Activated CD4-positive, alpha-beta T cell treated with anti-CD3 and anti-CD28 coated beads, Interleukin-2, amount 10 ng/mL, durations not matched to agents 7 days and 5 days (primary cell): ENCODE measurements at places on chromosomes 4 and X.

- DNase-seq: no peak
Observed at GRCh38 chr4:160180211-160180610, 1077.3 kb downstream of the RAPGEF2 start.

- DNase-seq: no peak
Observed at GRCh38 chrX:73830489-73831414, 267.8 kb downstream of the CHIC1 start.

- DNase-seq: no peak
Observed at GRCh38 chr4:98406819-98407218, 145.6 kb downstream of the RAP1GDS1 start.

GRCh38 chrX:49137492-49137891 lies 14.0 kb upstream of the GPKOW start:
- DNase-seq: no peak

DNA sequence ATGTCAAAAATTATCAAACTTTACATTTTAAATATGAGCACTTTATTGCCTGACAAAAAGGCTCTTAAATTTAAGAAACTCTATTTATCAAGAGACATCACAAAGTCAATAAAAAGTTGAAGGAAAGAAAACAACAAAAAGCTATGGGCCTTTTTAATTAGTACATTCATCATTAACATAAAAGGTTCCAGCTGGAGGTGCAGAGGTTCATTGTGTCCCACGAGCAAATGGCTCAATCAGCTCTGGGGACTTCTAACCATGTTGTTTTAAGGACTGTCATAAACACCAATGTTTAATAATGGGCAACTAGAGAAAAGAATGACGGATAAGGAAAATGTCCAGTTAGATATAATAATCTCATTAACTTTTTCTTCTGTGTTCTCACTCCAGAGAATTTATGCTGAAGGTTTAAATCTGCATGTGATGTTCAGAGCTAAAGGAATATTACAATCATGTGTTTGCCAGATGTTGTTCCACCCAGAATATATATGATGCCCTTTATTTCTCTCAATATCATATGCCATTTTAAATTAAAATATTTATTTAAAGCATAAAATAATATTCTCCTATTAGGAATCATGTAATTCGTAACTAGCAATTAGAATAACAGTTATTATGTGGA lies 840.3 kb upstream of the ADGRL3 start:
- no peak for DNase-seq

- DNase-seq: no peak
Observed at GRCh38 chrX:133786382-133786781, 199.0 kb downstream of the GPC3 start.

DNA sequence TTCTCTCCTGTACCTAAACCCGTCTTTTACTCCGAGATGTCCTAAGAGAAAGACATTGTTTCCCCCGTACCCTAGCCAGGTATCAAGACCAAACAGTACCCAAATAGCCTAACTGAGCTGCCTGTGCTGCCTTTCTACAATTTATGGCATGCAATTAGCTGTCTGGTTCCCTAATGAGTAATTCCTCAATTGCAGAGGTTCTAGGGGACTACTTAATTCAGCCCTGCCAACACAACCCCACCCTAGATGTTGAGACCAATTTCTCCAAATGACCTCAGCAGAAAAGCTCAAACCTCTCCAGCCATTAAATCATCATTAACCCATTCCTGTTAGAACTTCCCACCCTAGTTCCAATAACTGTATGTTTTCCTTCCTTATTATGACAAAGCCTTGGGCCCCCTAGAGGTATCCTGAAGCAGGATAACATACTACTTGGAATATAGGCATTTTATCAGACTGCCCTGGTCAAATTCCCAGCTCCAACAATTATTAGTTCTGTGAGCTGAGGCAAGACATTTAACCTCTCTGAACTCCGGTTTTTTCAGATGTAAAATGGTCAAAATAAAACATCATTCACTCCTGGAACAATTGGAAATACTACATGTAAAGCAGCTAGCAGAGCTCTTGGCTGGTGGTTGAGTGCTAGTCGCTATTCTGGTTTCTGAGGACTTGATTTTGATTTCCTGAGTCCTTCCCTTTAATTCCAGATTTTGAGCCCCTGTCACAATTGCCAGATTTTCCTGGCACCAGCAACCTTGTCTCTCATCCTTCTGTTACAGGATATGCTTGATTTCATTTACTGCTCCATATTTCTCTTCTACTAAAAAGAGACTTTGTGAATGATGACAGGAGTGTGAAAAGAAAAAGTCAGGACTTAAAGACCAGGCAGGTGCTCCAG lies 244.6 kb upstream of the TENM3 start:
- no peak for DNase-seq

GRCh38 chr4:10715135-10715534 lies 30.6 kb upstream of the CLNK start:
- DNase-seq: no peak

DNA sequence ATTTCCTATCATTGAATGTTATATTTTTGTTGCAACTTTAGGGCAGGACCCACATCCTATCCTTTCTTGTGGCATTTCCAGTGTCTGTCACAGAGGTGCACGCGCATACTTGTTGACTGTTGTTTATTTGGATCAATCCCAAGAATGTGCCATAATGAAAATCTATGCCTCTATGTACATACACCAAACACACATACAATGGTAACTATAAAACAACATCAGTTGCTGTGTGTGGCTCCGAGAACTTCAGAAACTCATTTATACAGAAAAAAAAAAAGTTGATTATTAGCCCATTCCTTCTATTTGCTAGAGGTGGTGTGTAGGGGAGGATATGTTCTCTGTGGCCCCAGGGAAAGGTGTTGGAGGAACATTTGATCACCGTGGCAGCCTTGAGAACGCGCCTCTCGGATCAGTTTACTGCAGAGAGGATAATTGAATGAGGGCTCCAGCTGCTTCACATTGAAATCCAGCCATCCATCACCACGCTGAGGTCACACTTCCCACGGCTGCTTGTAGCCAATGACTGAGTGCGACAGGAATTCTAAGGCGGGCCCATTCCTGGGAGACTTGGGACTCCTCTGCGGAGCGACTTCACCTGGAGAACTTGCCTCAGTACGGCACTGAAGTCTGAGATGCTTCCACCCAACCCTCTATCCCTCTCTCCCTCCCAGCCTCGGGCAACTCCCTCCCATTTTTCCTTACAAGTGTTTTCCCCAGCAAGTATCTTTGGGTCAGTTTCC lies 19.5 kb downstream of the SMPX start:
- DNase-seq: no peak

- DNase-seq: no peak
Observed at GRCh38 chr4:97500423-97500822, 642.9 kb downstream of the STPG2 start.

GRCh38 chr4:167787231-167787630 lies 305.1 kb upstream of the ANXA10 start:
- DNase-seq: no peak

- no peak for DNase-seq
Observed at GRCh38 chr4:11230866-11231265, 197.8 kb downstream of the HS3ST1 start.

DNA sequence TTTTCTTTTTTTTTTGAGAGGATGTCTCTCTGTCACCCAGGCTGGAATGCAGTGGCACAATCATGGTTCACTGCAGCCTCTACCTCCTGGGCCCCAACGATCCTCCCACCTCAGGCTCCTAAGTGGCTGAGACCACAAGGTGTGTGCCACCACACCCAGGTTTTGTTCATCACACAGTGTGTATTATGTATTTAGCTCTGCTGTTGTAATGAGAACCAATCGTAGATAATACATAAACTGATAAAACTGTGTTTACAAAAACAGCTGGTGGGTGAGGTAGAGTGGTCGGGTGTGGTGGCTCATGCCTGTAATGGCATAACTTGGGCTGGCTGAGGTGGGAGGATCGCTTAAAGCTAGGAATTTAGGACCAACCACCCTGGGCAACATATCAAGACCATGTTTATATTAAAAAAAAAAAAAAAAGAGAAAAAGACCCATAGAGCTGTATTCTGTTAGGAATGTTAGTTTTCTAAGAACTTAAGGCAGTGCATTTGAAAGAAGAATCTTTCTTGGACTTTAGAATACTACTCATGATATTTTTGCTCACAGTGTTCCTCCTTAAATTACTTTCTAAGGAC lies 34.9 kb downstream of the POLR2B start:
- DNase-seq: no peak

GRCh38 chr4:78654807-78655206 lies 103.2 kb downstream of the ANXA3 start:
- DNase-seq: no peak

DNA sequence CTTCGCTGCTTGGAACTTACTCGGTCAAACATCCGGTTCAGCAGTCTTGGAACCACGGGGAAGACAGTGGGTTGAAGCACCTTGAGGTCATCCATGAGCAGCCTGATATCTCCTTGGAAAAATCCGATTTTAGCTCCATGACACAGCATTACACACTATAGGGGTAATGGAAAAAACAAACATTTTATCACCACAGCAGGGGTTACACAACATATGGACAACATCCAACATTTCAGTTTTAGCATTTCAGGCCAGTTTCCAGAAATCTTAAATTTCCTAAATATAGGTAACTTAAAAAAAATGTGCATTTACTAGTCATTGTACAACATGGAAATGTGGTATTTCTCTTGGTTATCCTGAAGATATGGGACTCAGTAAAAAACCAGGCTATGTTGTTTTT lies 34.4 kb upstream of the CENPU start:
- no peak for DNase-seq

DNA sequence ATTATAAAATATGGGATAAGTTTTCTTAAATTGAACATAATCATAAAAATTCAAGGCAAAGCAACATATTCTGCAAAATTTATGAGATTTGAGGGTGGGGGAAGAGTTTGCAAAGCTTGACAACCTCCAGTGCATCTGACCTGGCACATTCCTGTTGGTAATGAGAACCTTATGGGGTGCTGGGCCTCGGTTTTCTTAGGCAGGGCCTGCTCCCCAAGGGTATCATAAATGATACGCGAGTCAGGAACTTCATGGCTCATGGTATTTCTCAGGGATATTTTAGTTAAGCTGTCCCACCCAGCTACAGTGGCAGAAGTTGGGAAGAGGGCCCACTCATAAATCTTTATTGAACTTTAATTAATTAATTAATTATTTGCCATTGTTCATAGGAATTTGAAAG lies 13.2 kb downstream of the AFF2 start:
- no peak for DNase-seq

GRCh38 chrX:13357925-13358324 lies 38.1 kb upstream of the ATXN3L start:
- no peak for DNase-seq

GRCh38 chr4:61575796-61576195 lies 375.7 kb downstream of the ADGRL3 start:
- DNase-seq: no peak

DNA sequence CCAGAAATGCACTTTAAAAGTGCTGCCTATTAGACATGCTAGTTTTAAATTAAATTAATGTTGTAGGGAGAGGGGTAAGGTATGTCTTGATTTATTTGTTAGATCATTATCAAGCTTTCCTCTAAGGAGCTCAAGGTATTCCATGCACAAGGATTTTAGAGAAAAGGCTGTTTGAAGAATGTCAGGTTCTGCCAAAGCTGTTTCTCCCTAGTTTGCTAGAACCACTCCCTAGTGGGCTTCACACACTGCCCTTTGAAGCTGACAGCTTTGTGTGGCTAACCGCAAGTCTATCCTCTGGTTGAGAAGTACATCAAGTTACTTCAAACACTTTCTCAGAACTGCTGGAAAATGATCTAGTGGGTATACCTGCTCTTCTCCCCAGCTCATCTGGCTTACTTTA lies 32.3 kb downstream of the RASL11B start:
- DNase-seq: peak; percentile 34

- no peak for DNase-seq
Observed at GRCh38 chrX:137600769-137601168, 34.8 kb downstream of the ZIC3 start.

DNA sequence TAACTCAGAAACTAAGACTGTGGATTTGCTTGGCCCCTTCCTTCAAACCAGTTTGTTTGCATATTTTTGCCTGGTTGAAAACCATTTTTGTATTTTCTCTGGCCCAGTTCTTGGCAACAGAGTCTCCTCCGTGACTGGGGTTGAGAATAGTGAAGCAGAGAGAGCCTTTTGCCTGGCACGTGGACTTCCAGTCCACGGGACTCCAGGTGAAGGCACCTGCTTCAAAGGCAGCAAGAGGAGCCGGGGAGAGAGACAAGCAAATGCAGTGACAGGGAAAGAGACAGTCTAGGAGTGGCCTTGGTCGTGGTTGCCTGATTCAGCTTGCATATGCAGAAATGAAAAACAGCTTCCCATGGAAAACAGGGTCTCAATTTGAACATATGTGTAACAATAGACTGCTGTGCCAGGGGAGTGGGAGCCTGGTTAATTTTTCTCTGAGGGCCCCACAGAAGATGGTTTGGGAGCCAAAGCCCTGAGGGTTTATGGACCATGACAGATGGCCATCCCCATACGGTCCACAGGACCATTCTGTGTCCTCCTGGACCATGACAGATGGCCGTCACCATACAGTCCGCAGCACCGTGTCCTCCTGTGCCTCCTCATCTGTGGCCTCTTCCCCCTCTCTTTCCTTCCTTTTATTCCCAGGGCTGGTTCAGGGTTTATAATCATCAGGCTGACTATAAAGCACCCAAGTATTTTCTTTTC lies 272.2 kb upstream of the RASGEF1B start:
- DNase-seq: no peak

- no peak for DNase-seq
Observed at GRCh38 chr4:152340818-152341217, 195.1 kb downstream of the FBXW7 start.

GRCh38 chr4:1373892-1374705 lies 27.1 kb downstream of the UVSSA start:
- no peak for DNase-seq

- no peak for DNase-seq
Observed at GRCh38 chr4:173448103-173448502, 49.2 kb upstream of the SCRG1 start.

DNA sequence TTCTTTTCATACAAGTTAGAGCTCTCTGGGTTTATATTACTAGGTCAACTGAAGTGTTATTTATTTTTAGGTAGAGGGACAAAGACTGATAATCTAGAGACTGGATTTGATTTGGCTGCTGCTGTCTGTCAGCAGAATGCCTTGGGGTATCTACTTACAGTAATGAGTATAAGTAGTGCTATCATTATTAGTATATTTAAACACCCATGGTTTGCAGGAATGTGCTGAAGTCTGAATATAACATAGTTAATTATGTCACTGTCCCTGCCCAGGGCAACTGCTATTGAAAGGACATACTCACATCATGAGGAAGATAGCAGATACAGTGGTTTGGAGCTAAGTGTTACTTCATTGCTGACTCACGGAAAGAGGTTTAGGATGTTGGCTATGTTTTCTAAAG lies 76.2 kb downstream of the PRRG1 start:
- DNase-seq: no peak

GRCh38 chrX:118989886-118990285 lies 15.5 kb downstream of the LONRF3 start:
- no peak for DNase-seq

GRCh38 chrX:82196866-82197265 lies 995.0 kb downstream of the SH3BGRL start:
- no peak for DNase-seq

DNA sequence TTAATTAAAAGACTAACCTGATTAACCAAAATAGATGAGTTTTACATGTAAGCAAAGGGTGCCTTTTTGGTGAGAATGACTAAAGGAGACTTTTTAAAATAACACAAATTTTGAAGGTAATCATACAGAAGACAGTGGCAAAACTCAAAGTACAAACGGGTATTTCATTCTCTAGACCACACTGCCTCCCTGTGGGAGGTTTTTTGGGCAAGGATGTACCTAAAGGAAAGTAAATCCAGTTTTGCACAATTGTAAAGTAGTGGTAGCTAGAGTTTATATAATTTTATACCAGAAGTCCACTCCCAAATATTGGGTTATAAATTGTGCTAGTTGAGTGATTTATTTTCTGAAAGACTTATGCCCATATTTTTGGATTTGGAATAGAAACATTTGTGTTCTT lies 201.0 kb downstream of the PAPSS1 start:
- DNase-seq: no peak
